ENCODE measurements at places on chromosomes 4 and X.

DNA sequence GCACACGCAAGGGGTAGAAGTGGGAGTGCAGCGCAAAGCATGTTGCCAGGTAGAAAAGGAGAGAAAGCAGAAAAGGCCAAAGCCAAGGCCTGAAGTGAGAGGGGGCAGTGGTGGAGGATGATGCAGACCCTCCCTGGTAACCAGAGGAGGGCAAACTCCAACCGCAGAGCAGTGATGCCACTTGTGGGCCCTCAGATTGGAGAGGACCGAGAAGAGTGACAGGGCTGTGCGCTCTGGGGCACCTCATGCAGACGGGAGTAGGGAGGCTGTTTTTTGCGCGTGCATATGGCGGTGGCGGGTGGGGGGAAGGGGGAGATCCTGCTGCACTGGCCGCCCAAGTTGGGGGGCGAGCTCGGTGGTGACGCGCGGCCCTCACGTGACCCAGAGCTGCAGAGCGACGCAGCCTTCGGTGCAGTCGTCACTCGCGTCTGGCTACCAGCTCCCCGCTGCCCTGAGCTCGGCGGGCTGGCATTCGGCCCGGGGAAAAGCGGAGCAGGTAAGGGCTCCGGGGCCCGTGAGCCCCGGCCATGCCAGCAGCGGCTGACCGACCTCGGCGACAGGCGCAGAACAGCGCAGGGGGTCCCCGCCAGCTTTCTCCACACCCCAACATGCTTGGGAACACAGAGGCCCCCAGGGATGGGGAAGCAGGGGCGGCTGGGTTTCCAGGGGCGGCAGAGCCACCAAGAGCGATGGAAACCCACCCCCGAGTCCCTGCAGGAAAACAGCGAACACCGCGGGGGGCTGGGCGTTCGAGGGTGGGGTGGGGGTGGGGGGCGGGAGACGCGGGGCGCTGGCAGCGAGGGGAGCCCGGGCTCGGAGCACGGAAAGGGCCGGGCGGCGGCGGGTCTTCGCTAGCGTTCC, at the start of gene BEX3:
BEX3 (plus strand) TSS at position 421 of the 861 bp plus-strand sequence. CDS start 984 bp downstream, outside the sequence.
- peak within 1 kb of the TSS; percentile 63 for H3K27ac ChIP-seq
- peak within 1 kb of the TSS; percentile 63 for H3K4me3 ChIP-seq
- DNase-seq = no peak
- peaks cover 4% of the 10 kb centered on the region for H3K4me1 ChIP-seq
- H3K27me3 ChIP-seq = no peaks in the 10 kb centered on the region

- no peak for DNase-seq
- no peak overlapping the region for H3K4me3 ChIP-seq
- H3K27me3 ChIP-seq = no peaks in the 10 kb centered on the region
- H3K36me3 ChIP-seq = no peaks in the 10 kb centered on the region
- H3K27ac ChIP-seq = no peak overlapping the region
Observed at GRCh38 chr4:101086801-101087586, 260.3 kb downstream of the PPP3CA start.

GRCh38 chr4:85522277-85522676, 47.3 kb downstream of the ARHGAP24 start:
- H3K27me3 ChIP-seq = no peaks in the 10 kb centered on the region
- H3K4me1 ChIP-seq = no peaks in the 10 kb centered on the region
- H3K4me3 ChIP-seq = no peak overlapping the region
- DNase-seq = no peak
- H3K36me3 ChIP-seq = no peaks in the 10 kb centered on the region

- H3K27me3 ChIP-seq = no peaks in the 10 kb centered on the region
- no peaks in the 10 kb centered on the region for H3K36me3 ChIP-seq
- no peaks in the 10 kb centered on the region for H3K4me1 ChIP-seq
- no peak overlapping the region for H3K27ac ChIP-seq
- H3K4me3 ChIP-seq = no peak overlapping the region
Observed at GRCh38 chr4:53924333-53925049, 139.9 kb downstream of the CHIC2 start.

All from Panc1 (cell line).